ENCODE measurements at places on chromosomes 11 and 22.
A peak's percentile ranks its signal among the peaks of the same experiment; 100 is the strongest.

DNA sequence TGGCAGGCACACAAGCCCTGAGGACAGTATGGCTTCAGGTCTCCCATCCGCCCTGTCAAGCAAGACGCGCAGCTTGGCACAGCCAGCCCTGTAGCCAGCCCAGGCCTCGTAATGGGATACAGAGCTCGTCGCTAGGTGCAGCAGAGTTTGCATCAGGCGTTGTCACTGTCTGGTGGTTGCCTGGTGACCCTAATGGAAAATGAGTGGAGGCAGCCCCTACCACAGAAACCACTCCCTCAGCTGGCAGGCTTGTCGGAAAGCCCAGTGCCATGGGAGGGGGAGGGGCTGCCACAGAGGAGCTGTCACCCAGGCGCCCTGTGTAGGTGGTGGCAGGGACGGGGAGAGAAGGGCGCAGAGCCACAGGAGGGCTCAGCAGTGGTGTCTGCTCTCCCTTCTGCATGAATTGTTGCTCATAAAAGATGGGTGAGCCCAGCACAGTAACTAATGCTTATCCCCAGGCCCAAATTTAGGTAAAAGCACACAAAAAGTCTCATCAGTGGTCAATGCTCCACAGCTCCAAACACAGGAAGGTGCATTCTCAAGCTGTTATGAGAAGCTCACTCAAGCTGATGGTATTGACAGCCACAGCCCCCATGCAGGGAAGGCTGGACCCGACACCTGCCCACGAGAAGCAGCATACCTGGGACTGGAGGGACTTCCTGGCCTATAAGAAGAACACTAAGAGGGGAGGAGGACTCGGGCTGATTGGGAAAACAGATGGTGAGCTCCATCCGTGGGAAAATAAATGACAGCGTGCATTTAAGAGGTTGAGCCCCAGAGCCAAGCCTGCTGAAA, 164.6 kb downstream of the ETS1 start:
- no peak for DNase-seq

GRCh38 chr11:88357323-88358039, 19.9 kb upstream of the CTSC start:
- DNase-seq = peak; percentile 79

DNA sequence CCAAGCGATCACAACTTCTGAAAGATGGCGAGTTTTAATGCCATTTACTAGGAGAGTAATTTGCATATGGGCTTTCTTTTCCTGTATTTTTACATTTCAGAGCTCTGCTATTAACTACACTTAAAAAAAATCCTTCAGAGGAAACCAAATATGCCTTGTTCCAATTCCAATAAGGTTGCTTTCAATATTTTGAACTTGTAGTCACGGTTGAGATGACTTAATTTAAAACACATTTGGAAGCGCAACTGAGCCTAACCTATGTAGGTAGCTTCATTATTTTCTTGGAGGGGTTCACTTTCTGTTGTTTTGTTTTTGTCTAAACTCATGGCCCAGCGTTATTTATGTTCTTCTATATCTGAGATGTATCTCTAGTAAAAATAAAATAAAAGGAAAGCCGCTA, 93.4 kb downstream of the BLID start:
- DNase-seq = no peak

DNA sequence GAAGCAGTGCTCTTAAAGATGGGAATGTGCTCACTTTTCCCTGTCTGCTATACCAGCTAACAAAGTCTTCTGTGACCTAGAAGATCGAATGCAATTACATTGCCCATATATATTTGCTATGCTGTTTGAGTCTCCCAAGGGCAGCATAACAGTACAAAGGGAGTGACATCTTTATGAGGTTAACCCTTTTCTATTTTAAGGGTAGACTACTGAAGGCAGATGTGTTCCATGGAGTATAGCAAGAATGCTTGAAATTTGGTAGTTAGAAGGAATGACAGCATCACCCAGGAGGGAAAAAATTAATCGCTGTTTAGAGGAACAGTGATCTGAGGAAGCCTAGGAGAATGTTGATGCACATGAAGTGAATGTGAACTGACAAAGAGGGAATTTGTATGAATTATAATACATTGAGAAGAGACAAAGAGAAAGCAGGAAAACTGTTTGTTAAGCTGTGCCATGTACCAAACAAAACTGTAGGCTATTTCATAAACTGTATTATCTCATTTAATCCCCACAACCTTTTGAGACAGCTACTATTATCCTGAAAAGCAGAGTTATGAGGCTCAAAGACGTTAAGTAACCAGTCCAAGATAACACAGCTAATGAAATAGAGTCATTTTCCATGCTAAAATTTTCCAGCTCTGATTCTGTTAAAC, 13.0 kb downstream of the MAML2 start:
- DNase-seq = no peak

GRCh38 chr11:78714539-78714938, 139.9 kb upstream of the NARS2 start:
- no peak for DNase-seq

All from GM12878 (cell line).